ENCODE measurements at places on chromosomes 2 and 18. TPM values are rescaled to one million over a fixed set of nuclear protein-coding genes. Genes with fewer than 3 reads are reported as not detected.

The DSG1 gene
- total RNA-seq: 0.62 TPM

The SOWAHC gene
- 13.0 TPM for total RNA-seq

The DTNB gene
- 9.5 TPM for total RNA-seq

The SCYGR4 gene
- not detected for total RNA-seq

The GPR45 gene
- total RNA-seq: not detected

The SMYD5 gene
- 7.4 TPM for total RNA-seq

The KCNK3 gene
- 0.27 TPM for total RNA-seq

The KYNU gene
- 37.7 TPM for total RNA-seq

The TNFRSF11A gene
- total RNA-seq: 0.51 TPM

The MATN3 gene
- not detected for total RNA-seq

The IKZF2 gene
- 4.1 TPM for total RNA-seq

The CGREF1 gene
- 2.5 TPM for total RNA-seq

The LGALSL gene
- 5.3 TPM for total RNA-seq

The RTP5 gene
- not detected for total RNA-seq

The TEKT4 gene
- total RNA-seq: 0.40 TPM

The QPCT gene
- total RNA-seq: 0.90 TPM

The ZNF385B gene
- 3.9 TPM for total RNA-seq

The RNF144A gene
- total RNA-seq: 1.7 TPM

The SALL3 gene
- not detected for total RNA-seq

The GTF2A1L gene
- total RNA-seq: not detected

The MBOAT2 gene
- total RNA-seq: 1.5 TPM

The KCNG2 gene
- total RNA-seq: not detected

The TTL gene
- total RNA-seq: 29.6 TPM

The SLC5A7 gene
- total RNA-seq: not detected

The NPAS2 gene
- 23.4 TPM for total RNA-seq

The ACVR1C gene
- total RNA-seq: 1.9 TPM

The GYPC gene
- 6.6 TPM for total RNA-seq

The ZNF513 gene
- 14.7 TPM for total RNA-seq

The SPATA3 gene
- total RNA-seq: not detected

The ITGB6 gene
- not detected for total RNA-seq

The CFC1 gene
- total RNA-seq: not detected

The HOXD11 gene
- total RNA-seq: not detected

The TMEM37 gene
- total RNA-seq: 83.1 TPM

The ADGRF3 gene
- 0.51 TPM for total RNA-seq

The DES gene
- total RNA-seq: 5.6 TPM

The PRSS56 gene
- total RNA-seq: not detected

The DSG4 gene
- total RNA-seq: not detected

Data from right lobe of liver (tissue), 6 donors.